Stimulated activated CD8-positive, alpha-beta memory T cell treated with anti-CD3 and anti-CD28 coated beads, Interleukin-2, amount 100 ng/mL, for 1 hour (primary cell): ENCODE measurements at places on chromosomes 5 and 9.

DNA sequence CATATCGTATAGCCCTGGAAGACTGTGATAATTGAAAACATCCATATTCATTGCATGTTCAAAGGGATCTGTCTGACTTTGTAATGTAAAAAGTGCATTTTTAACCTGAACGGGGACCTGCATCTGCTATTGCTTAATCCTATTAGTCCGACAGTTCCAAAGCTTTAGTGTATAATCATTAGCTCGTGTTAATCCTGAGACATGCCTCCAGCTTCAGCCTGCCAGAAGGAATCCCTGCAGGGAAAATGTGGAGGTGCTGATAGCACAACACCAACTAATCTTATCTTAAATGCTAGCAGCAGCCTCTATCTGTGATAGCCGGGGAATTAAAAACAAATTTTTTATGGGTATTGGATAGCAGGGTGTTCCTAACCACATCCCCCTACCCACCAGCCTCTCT, 495.2 kb downstream of the TLE4 start:
- no peak for DNase-seq

- DNase-seq, result no peak
Measured at GRCh38 chr9:77766587-77766986, 118.5 kb upstream of the GNA14 start.

DNA sequence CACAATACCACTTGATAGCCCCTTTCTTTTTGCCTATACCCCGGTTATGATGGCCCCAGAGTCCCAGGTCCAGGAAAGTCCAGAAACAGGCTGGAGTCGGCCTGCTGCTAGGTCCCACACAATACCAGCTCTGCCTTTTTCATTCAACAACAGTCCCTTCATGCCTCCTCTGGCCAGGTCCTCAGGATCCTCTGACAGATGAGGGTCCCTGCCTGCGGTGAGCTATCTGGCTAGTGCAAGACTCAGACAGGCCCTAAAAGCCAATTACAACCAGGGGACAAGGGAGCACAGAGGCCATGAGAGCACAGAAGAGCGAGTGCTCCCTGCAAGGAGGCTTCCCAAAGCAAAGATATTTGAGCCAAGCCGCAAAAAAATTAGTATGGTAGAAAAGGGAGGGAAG, 84.8 kb upstream of the ZBTB43 start:
- DNase-seq, result no peak

- DNase-seq, result no peak
Measured at GRCh38 chr5:120405286-120405864, 58.7 kb upstream of the PRR16 start.

DNA sequence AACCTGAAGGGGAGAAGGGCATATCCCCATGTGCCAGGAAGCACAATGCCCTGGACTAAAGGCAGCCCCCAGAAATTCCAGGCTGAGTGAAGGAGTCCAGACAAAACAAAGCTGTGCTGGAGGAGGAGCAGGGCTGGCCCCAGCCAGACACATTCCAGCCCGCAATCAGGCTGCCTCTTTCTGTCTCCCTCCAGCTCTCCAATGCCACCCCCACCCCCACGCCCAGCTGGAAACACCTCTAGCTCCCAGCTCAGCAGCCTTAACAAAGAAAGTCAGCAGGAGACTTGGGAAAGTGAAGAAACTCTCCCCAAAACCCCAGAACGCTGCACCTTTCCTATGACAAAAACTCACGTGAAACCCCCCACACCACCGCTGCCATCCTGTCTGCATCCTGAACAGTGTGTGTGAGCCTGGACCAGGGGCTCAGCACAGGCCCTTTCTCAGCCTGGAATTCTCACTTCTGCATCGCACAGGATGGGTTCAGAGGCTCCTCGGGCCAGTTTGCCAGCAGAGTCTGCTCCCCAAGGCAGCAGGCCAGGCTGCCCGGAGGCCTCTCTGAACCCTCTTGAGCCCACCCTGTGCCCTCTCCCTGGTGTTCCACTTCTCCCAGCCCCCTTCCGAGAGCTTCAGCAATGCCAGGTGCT, 96.2 kb upstream of the ICE1 start:
- DNase-seq, result no peak

DNA sequence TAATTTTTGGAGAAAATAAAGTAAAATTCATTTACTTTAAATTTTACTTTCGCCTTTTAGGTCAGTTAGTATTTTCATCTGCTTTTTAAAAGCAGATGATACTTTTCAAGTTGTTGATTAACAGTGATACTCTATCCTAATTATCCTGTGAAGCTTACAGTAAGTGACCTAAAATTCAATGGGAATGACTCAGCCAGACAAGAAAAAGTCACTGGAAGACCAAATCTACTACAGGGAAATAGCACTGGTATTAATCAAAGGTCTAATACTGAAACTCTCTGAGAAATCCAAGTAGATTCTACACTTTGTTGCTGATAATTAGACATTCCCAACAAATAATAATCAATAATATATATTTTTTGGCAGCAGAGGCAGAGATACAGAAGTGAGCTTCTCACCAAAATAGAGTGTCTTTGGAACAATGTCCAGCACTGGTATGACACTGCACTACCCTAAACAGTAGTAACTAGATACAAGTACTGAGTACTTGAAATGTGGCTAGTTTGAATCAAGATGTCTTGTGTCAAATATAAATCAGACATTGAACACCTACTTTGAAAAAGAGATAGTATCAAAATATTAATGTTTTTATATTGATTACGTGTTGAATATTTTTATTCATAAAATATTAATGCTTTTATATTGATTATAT, 22.8 kb upstream of the ELL2 start:
- no peak for DNase-seq
